A673 (cell line): ENCODE measurements at places on chromosomes 4 and X. TPM values are rescaled to one million over a fixed set of nuclear protein-coding genes. Genes with fewer than 3 reads are reported as not detected.

DNA sequence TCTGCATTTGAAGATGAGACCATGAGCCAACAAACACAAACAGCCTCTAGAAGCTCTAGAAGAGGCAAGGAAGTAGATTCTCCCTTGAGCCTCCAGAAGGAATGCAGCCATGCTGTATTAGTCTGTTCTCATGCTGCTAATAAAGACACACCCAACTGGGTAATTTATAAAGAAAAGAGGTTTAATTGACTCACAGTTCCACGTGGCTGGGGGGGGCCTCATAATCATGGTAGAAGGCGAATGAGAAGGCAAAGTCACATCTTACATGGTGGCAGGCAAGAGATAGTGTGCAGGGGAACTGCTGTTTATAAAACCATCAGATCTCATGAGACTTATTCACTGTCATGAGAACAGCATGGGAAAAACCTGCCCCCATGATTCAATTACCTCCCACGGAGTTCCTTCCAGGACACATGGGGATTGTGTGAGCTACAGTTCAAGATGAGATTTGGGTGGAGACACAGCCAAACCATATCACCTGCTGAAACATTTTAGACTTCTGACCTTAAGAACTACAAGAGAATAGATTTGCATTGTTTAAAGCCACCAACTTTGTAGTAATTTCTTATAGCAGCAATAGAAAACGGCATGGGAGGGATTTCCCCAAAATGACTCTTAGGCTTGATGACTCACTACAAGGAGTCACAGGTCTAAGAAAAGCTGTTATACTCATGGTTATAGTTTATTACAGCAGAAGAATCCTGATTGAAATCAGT lies 284.4 kb upstream of the SFRP2 start:
- no peaks in the 10 kb centered on the region for H3K27me3 ChIP-seq
- H3K4me1 ChIP-seq: no peaks in the 10 kb centered on the region
- DNase-seq: no peak

GRCh38 chr4:88846206-88846790 lies 148.7 kb upstream of the NAP1L5 start:
- no peaks in the 10 kb centered on the region for H3K36me3 ChIP-seq
- peak; percentile 2 for DNase-seq
- H3K27ac ChIP-seq: no peak overlapping the region
- no peak overlapping the region for H3K4me3 ChIP-seq
- peaks cover 17% of the 10 kb centered on the region for H3K4me1 ChIP-seq

GRCh38 chr4:57877047-57877458 lies 766.9 kb upstream of the IGFBP7 start:
- DNase-seq: no peak
- H3K4me3 ChIP-seq: no peak overlapping the region
- H3K27me3 ChIP-seq: no peaks in the 10 kb centered on the region
- no peaks in the 10 kb centered on the region for H3K36me3 ChIP-seq
- no peak overlapping the region for H3K27ac ChIP-seq

DNA sequence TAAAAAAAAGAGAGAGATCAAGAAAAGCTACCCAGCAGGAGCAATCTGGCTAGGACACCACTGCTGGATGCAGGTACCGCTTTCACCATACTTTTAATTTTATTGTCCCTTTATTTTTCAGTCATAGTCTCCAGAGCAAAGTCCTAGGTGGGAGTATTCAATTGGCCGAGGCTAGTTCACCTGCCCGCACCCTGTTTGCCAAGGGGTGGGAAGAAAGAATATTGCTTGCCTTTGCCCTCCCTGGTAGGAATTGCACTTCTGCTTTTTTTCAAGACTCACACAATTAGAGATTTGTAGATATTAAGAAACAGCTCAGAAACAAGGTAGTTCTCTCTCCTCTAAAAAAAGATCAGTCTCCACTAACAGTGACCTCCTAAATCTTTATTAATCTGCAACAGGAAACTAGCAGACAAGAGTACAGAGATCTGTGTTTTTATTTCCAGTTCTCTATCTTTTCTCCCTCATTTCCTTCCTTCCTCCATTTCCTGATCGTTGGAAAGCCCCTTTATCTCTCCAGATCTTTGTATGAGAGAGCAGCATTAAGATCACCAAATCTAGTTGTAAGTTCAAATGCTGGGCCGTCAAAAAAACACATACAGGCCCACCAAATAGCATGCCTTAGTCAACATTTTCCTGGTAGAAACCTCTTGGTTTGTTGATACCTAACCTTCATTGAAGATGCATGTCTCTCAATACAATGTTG lies 9.4 kb upstream of the RPGR start:
- no peak overlapping the region for H3K4me3 ChIP-seq
- no peak for DNase-seq
- no peak overlapping the region for H3K27ac ChIP-seq
- no peaks in the 10 kb centered on the region for H3K36me3 ChIP-seq
- H3K27me3 ChIP-seq: peaks cover 9% of the 10 kb centered on the region

DNA sequence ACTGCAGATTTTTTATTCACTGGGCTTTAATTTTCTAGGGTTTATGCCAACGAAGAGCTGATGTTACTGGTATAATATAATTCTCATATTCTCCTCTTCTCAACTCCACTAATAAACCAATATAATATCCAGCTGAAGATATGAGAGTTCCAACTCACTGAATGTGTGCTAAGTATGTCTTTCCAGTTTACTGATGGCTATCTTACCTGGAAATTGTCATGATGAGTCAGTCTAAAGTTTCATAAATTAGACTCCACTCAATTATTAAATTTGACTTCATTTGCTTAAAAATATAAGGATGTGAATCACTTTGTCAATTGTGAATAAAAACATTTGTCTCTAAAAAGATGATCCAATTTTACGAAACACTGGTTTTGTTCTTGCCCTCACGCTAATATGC lies 28.4 kb downstream of the STBD1 start:
- H3K27ac ChIP-seq: no peak overlapping the region
- DNase-seq: no peak
- no peaks in the 10 kb centered on the region for H3K4me1 ChIP-seq
- no peaks in the 10 kb centered on the region for H3K36me3 ChIP-seq
- no peak overlapping the region for H3K4me3 ChIP-seq

- no peaks in the 10 kb centered on the region for H3K27me3 ChIP-seq
- H3K36me3 ChIP-seq: no peaks in the 10 kb centered on the region
- H3K27ac ChIP-seq: no peak overlapping the region
- H3K4me1 ChIP-seq: no peaks in the 10 kb centered on the region
- no peak for DNase-seq
Measured at GRCh38 chr4:136484996-136485395, 1047.3 kb downstream of the PCDH18 start.

- no peaks in the 10 kb centered on the region for H3K36me3 ChIP-seq
- H3K4me3 ChIP-seq: no peak overlapping the region
- peaks cover 6% of the 10 kb centered on the region for H3K4me1 ChIP-seq
- no peak for DNase-seq
- H3K27ac ChIP-seq: no peak overlapping the region
Measured at GRCh38 chr4:169640261-169640870, 20.0 kb downstream of the CLCN3 start.

GRCh38 chr4:84681486-84682274 lies 98.8 kb downstream of the CDS1 start:
- H3K27me3 ChIP-seq: no peaks in the 10 kb centered on the region
- no peak for DNase-seq
- peaks cover 25% of the 10 kb centered on the region for H3K36me3 ChIP-seq

GRCh38 chrX:107686792-107687191 lies 58.5 kb downstream of the PRPS1 start:
- H3K27ac ChIP-seq: no peak overlapping the region
- no peaks in the 10 kb centered on the region for H3K27me3 ChIP-seq
- no peaks in the 10 kb centered on the region for H3K36me3 ChIP-seq
- no peak overlapping the region for H3K4me3 ChIP-seq

GRCh38 chr4:53986062-53986461 lies 78.3 kb downstream of the CHIC2 start:
- no peaks in the 10 kb centered on the region for H3K27me3 ChIP-seq
- H3K36me3 ChIP-seq: no peaks in the 10 kb centered on the region
- no peak overlapping the region for H3K27ac ChIP-seq

DNA sequence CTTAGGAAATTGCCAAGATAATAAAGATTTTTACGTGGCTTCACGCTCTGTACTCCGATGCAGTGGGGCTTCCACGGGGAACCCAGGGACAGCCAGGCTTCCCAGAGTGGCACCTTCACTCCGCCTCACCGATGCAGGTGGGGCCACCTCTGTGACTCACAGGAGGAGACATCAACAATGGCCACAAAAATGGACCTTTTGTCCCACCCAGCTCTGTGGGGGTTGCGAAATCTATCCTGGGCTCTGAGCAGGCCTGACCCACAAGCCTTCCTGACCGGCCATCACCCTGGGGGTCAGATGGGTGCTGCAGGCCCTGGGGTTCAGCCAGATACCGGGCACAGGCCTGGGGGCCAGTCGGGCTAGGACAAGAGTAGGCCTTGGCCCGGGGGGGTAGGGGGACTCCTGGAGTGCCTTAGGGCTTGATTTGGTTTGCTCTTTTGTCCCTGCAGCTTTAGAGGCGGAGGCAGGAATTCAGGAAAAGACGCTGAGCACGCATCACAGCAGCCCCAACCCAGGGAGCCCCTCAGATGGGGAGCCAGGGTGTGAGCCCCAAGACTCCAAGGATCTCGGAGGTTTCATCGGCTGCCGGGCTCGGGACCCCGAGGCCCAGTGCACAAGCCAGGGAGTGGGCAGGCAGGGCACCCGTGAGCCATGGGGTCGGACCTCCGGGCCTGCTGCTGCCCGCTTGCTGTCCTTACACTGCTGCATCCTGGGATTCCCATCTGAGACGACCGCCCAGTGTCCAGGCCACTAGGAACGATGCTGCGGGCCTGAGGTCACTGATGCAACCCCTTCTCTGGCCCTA lies 136.5 kb upstream of the NKX1-1 start:
- H3K4me3 ChIP-seq: no peak overlapping the region
- H3K36me3 ChIP-seq: no peaks in the 10 kb centered on the region
- no peak for DNase-seq
- no peaks in the 10 kb centered on the region for H3K27me3 ChIP-seq
- no peak overlapping the region for H3K27ac ChIP-seq
- peaks cover 5% of the 10 kb centered on the region for H3K4me1 ChIP-seq

DNA sequence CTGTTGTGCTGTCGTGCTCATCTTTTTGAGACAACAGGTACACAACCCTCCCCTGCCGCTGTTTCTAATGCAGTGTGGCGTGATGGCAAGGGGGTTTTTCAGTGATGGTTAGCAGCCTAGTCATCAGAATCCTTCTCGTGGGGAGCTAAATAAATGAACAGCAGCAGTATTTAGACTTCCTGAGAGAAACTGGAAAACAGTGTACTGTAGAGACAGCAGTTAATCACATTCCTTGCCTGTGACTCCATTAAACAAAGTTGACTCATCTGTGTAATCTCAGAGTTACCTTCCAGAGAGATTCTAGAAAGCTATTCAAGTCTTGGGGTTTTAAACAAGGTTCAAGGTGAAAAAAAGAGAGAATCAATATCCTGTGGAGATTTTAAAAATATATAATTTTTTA lies 1753.2 kb upstream of the PCDH7 start:
- H3K27me3 ChIP-seq: no peaks in the 10 kb centered on the region
- H3K4me3 ChIP-seq: no peak overlapping the region
- DNase-seq: no peak
- no peaks in the 10 kb centered on the region for H3K36me3 ChIP-seq
- H3K27ac ChIP-seq: no peak overlapping the region

CXCL11 gene
- total RNA-seq: 0.30 and 0.50 TPM in 2 replicates

LEF1 gene
- 2.5 and 2.7 TPM in 2 replicates for total RNA-seq

CFI gene
- 0.86 and 1.6 TPM in 2 replicates for total RNA-seq

ZNF630 gene
- 0.31 and 1.6 TPM in 2 replicates for total RNA-seq

KLF8 gene
- not detected in 2 replicates for total RNA-seq

NOX1 gene
- total RNA-seq: not detected in 2 replicates

SMIM31 gene
- total RNA-seq: not detected in 2 replicates
